ENCODE measurements at places on chromosomes 7 and 10.

DNA sequence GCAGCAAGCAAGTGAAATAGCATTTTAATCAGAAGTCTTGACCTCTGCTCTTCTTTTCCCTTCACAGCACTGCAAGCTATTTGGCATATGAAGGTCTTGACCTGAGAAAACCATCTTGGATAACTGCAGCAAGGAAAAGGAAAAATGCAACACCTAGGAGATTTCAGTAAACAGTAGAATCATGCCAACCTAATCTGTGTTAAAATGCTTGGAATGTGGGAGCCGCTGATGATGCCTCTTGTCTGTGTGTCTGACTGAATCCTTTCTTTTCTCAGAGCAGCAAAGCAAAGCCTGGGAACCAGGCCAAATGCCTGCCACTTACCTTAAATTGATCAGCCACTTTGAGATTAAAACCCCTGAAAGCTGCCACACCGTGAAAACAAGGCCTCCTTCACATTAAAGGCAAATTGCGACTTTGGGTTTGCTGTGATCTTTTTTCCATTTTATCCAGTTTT is 80.4 kb upstream of the CDK6 start:
- DNase-seq = peak; percentile 60

- no peak for DNase-seq
Observed at GRCh38 chr10:122122493-122122892, 133.5 kb downstream of the TACC2 start.

DNA sequence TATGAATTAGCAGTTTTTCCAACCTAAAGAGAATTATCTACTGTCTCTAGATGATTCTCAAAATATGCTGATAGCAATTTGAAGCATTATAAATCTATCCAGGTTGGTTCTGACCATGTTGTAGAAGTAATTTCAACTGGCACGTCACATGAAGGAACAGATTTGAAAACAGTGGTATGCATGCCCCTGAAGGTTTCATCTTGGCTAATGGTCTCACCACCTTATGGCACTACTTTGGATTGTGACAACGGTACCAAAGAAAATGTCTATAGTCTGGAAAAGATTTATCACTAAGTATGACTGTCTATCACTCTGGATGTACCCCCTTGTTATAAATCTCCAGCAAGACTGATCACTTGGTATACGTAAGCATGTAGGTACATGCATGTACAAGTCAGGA is 723.1 kb upstream of the GALNT17 start:
- DNase-seq = no peak

DNA sequence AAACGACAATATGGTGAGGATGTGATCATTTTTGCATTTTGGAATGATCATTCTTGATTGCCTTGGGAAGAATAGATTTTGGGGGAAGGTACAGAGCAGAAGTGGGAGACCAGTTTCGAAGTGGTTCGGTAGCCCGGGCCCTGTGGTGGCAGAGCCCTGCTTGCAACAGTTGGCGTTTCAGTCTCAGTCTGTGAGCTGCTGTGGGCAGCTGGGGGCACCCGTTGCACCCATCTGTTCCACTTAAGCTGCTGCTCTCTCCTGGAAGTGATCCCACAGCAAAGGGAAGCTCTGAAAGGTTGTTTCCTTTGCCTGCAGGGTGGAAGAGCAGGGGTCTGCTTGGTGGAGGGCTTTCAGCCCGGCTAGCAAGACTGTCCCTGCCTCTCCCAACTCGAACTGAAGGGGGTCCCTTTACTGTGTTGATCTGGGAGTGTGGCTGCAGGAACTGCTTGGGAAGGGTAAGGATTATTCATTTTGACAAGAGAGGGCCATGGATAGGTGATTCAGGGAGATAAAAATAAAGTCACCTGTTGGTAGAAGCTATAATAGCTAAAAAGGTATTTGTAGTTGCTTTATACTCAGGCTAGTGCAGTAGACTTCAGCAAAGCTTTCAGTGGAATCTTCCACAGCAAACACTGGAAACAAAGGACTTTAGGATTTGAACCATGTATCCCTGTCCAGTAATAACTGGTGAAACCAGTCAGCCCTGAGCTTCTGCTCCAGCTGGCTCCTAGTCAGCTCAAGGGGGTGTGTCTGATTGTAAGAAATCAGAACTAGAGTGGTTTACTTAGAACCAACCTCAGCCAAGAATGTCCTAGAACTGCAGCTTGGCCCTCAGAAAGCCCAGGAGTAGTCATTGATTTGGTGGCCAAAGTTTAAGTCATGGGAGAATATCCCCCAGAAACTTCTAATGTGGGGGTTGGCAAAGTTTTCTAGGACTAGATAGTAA is 53.1 kb upstream of the PDCD4 start:
- DNase-seq = no peak

- no peak for DNase-seq
Observed at GRCh38 chr7:45524445-45524844, 49.7 kb upstream of the ADCY1 start.

DNA sequence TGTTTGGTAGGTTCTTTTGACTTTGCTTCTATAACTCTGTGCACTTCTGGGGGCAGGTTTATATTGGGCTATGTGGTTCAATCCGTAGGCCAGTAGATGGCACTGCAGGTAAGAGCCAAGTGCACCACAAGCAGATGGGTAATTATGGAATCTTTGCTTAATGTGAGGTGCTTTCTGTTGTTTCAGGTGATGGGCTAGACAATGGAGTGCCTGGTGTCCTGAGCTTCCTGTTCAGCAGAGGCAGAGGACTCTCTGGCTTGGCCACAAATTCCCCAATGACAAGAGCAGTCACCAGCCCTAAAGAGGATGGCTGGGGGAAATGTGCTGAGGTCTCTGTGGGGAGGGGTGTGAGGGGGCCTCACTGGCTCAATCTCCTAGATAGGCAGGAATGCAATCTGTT is 455.0 kb downstream of the CCSER2 start:
- peak; percentile 9 for DNase-seq

GRCh38 chr10:26790221-26790995 is 70.3 kb downstream of the ABI1 start:
- peak; percentile 25 for DNase-seq

DNA sequence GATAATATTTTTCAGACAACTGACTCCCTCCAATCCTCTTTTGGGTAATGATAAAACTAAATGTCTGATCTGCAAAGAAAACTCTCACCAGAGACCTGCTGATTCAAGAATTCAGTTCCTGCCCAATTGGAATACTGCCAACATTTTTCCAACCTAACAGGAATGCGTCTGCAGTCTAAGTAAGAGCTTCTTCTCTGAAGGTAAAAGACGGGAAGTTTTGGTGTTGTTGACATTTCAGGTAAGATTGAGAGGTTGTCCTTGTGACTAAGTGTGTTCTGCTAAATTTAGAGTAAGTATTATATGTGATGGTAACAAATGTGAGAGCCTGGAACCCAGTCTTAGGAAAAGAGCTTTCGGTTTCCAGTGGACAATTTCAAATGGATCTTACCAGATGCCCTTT is 17.6 kb downstream of the IFIT5 start:
- peak; percentile 71 for DNase-seq

DNA sequence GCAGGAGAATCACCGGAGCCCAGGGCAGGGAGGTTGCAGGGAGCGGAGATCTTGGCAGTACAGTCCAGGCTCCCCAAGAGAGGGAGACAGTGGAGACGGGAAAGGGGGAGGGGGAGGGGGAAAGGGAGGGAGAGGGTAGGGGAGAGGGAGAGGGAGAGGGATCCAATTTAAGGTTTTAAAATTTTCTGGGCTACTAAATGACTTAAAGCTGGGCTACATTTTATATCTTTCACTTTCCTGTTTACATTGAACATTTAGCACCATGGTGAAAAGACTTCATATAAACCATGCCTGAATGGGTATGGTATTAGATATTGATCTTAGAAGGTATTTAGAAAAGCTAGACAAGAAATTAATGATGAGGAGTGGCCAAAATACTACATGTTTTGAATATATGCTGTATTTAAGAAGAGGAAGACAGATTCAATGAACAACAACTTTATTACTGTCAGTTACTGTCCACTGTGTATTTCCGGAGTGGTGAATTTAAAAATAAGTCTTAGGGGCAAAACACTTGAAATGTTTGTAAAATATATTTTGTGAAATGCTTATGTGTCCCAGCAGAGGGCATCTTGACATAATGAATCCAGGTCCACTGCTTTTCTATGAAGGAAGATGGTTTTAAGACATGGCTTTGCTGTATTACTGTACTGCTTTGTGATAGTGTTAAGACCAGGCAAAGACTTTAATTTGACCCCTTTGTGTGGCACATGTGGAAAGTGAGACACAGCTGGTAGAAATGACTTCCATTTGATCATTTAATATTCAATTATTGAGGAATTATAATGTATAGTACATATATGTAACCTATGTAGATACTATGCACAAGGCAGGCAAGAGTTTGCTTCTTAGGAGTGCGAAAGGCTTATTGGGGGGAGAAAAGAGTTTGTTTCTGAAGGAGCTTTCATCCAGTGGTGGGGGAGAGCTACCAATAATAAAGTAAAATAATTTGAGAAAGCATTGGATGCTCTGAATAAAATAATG is 52.8 kb downstream of the NRF1 start:
- DNase-seq = peak; percentile 82

- peak; percentile 79 for DNase-seq
Observed at GRCh38 chr10:121942749-121943416, 15.1 kb upstream of the ATE1 start.
